ENCODE measurements at places on chromosomes 2 and 18.

- DNase-seq = no peak
Observed at GRCh38 chr2:19651466-19651865, 250.3 kb downstream of the TTC32 start.

- DNase-seq = no peak
Observed at GRCh38 chr2:127790694-127791529, 20.1 kb downstream of the WDR33 start.

DNA sequence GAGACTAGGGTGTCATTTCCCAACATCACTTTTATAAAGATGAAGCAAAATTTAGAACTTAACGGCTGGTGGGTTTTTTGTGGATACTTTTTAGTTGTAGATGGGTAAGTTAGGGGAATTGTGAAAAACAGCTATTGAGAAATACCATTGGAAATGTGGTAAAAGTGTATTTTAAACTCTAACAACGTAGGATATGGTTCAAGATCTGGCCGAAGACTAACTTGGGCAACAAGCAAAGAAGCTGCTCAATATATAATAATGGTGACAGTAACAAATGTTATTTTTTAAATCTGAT is 1.6 kb downstream of the DNAH7 start:
- no peak for DNase-seq

DNA sequence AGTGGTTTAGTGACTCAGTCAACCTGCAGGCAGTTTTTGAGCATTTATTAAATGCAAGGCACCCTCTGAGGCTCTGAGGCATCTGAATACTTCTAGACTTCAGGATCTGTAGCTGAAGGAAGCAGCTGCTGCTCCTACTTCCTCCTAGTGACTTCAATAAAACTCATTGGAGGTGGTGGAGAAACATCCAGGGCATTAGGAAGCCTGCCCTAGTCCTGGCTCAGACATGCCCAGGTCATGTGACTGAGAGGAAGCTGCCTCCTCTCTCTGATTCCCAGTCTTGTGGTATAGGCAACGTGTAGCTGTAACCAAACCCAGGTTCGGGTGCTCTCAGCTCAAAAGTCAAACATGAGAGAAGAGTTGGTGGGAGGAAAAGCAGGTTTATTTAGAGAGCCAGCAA is 287.2 kb upstream of the GYPC start:
- no peak for DNase-seq

DNA sequence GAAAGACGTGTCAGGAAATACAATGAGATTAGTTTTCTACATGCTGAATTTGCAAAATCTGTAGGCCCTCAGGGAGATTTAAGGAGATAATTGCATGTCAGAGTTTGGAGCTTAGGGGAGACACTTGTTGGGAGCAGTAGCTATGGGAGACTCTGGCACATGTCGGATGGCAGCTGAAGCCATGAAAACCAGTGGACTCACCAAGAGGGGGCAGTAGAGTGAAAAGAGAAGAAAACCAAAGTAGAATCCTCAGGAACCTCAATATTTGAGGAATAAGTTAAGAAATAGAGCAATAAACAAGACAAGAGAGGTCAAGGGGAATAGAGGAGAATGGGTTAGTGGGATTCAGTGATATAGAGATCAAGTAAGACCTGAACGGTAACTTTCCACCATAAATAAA is 24.8 kb downstream of the RUFY4 start:
- no peak for DNase-seq

DNA sequence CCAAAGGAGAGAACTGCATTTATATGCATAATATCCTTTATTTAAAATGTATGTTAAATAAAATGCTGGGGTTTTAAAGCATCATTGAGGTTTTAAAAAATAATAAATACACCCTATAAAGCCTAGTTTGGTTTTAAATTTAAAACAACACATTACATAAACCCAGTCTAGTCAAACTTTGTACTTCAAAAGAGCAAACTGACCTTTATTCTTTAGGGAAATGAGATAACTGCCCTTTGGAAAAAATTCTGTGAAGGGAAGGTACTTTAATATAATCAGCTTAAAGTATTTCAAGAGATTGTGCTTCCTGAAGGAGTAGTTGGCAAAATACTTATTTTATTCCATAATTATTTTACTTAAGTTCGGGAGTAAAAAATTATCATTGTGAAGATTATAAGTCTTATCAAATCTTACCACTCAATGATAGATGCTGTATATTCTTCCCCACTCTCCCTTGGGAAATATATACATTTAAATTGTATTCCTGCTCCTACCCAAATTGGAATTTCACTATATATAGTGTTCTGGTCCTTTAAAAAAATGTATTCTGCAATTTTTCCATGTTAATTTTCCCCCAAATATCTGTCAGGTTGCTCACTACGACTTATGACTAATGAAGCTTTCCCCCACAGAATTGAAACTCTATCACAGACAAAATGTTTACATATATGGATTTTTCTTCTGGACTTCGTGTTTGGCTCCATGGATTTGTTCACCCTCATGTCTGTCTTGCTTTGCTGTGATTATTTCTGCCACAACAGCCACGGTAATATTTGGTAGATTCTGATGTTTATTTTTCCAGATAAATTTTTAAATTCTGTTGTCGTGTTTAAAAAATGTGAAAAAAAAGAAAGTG is 42.1 kb downstream of the ZC3H6 start:
- no peak for DNase-seq

DNA sequence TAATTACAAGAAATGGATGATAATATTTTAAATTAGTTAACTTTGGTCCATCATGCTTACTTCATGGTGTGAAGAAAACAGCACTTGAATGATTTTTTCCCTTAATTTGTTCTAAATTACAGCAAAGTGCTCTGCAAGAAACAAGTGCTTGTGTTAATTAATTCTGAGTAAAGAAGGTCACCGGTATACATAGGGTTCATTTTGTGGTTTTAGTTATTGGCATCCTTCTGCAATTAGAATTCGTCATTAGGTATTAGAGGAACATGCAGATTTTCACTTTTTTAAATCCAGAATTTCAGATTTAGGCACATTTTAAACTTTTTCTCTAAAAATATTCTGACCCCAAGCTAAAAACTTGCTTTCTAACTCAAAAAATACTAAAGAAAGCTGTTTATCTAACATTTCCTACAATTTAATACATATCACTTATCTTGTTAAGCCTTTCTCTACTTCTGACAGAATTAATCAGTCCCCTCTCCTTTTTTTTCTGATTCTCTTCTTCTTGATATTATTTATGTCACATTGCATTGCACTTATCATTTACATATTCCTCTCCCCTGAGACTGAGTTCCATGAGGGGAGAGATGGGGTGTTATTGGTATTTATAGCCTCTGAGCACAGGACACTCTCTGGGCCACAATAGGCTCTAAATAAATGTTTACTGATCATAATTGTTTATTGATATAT is 129.2 kb downstream of the PLA2R1 start:
- no peak for DNase-seq

- no peak for DNase-seq
Observed at GRCh38 chr2:118061135-118061955, 26.9 kb upstream of the INSIG2 start.

DNA sequence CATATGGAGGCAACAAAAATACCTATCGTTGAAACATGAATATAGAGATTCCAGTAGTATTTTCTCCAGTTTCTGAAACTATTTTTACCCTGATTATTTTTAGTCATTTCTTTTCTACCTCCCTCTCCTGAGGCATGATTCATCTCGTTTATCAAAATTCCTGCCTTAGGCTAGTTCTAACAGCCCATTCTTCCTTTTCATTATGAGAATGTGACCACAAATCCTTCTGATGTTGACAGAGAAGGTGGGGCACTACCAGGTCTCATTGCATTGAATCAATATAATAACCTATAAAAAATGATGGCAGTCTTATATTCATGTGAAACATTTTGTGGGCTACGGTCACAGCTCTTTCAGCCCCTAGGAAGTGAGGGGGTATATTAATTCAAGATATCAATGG is 406.5 kb upstream of the UBE2E3 start:
- no peak for DNase-seq

DNA sequence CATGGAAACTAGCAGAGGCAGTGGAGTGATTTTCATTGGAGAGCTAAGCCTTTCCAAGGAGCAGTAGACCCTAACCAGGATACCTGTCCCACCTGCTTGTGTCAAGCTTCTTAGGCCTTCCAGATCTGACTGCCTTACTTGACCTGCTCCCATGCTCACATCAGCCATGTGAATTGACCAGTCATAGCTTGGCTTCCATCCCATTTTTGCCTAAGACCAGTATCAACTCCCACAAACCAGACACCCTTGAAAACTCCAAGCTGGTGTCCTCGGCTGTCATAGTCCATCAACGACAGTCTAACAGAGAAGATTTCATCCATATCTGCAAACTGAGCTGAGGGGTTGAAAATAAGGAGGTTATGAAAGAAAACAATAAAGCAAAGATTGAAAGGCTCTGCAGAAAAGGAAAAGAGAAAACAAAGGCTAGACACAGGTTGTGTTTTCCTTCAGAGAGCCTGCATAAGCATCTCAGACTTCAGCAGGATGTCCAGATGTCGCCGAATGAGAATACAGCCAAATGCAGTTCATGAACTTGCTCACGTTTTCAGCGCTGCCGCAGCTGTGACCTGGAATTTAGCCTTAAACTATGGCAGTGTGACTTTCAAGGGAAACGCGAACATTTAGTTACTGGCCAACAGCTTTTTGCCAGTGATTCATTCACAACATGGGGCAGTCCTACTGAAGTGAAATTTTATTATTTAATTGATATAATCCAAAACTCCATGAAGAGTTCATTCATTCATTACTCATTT is 868.1 kb upstream of the ID2 start:
- DNase-seq = no peak

GRCh38 chr2:16123856-16124780 is 183.8 kb downstream of the MYCN start:
- no peak for DNase-seq

DNA sequence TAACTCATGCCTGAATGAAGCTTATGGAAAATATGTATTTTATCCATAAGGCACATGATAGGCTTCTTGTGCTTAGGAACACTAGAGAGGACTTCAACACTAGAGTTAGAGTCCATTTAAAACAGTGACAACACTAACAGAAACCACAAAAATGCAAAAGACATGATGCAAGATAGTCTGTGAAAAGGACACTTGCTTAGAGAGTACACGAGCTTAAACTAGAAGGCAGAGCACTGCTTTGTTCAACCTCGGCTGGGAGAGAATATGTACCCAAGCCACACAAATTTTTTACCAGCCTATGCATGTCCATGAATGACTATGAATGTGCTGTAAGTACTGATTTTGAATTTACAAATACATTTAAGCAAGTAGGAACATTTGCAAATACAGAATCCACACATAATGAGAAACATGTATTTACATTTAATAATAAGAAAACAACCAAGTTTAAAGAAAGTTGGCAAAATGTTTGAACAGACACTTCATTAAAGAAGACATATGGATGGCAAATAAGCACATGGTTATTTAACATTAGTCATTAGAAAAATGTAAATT is 130.6 kb downstream of the SPOPL start:
- DNase-seq = no peak

- DNase-seq = no peak
Observed at GRCh38 chr2:10828346-10828745, 15.8 kb upstream of the PDIA6 start.

GRCh38 chr18:31657823-31658669 is 26.3 kb downstream of the B4GALT6 start:
- DNase-seq = no peak

All from T1000 (cell line).